CD14-positive monocyte (primary cell): ENCODE measurements at places on chromosomes 1 and 21. TPM values are rescaled to one million over a fixed set of nuclear protein-coding genes. Genes with fewer than 3 reads are reported as not detected.

The PRR9 gene
- not detected for polyA plus RNA-seq

The ATAD3C gene
- not detected for polyA plus RNA-seq

The MIXL1 gene
- polyA plus RNA-seq: not detected

The CSRP1 gene
- polyA plus RNA-seq: 111 TPM

The ABCA4 gene
- polyA plus RNA-seq: not detected

DNA sequence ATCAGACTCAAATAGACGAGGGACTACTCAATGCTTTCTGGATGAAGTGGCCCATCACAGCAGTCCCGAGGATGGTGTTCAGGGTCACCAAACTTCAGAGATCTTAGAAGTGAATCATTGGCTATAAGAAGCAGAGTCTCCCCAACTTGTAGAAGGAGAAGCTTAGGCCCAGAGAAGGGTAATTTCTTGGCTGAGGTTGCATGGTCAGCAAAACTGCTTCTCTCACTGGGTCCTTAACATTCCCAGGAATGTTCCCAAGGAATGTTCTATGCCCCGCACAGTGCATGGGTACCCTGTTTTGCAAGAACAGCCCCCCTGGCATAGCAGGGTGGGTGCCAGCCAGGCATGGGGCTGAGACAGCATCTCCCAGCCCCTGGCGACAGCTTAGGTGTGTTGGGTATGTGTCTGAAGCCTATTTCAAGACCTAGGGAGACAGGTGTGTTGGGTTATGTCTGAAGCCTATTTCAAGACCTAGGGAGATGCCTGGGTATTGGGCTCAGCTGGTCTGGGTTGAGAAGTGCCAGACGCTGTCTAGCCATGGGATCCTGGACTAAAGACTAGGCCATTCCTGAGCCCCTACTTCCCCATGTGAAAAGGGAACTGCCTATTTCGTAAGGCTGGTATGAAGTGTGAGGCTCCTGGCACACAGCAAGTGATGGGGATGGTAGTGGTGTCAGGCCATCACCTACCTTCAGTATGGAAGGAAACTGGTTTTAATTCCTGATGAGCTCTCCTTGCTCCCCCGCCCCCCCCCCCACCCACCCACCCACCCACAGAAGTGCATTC, 26.1 kb downstream of the PADI6 start:
- no peaks in the 10 kb centered on the region for H3K36me3 ChIP-seq
- H3K27me3 ChIP-seq: no peaks in the 10 kb centered on the region
- H3K27ac ChIP-seq: peak overlapping the region; percentile 62
- H3K4me1 ChIP-seq: peaks cover 44% of the 10 kb centered on the region

DNA sequence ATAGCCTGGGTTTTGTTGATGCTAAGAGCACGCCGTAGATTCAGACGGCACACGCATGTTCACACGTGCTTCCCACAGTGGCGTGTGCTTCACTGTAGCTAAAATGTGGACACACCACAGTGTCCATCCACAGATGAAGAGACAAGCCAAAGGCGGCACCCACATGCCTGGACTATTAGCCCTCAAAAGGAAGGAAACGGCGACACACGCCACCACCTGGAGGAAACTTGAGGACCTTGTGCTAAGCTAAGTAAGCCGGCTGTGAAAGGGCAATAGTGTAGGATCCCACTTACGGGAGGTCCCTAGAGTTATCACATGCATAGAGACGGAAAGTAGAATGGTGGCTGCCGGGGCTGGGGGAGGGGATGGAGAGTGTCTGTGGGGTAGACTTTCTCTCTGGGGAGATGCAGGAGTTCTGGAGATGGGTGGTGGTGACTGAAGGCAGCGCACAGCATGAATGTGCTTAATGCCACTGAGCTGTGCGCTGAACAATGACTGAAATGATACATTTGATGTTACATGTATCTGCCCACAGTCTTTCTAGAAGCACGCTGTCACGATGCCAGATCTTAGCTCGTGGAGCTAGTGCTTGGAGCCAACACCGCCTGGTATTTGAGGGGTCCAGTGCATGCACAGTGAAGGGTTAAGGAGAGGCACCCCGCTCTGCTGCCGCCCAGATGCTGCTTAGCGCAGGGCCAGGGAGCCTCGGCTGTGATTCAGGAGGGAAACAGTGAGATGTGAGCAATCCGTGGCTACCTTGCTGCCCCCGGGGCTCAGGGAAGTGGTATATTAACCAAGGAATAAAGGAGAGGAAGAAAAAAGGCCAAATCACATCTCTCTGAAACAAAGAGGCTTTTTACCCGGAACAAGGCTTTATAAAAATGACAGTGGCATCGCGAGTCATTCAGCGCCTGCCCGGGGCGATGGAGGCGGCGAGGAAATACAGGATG, 103.7 kb downstream of the PRDM16 start:
- H3K27ac ChIP-seq: no peak overlapping the region
- peaks cover 39% of the 10 kb centered on the region for H3K4me1 ChIP-seq
- H3K27me3 ChIP-seq: no peaks in the 10 kb centered on the region
- H3K36me3 ChIP-seq: no peaks in the 10 kb centered on the region
- no peak for DNase-seq

DNA sequence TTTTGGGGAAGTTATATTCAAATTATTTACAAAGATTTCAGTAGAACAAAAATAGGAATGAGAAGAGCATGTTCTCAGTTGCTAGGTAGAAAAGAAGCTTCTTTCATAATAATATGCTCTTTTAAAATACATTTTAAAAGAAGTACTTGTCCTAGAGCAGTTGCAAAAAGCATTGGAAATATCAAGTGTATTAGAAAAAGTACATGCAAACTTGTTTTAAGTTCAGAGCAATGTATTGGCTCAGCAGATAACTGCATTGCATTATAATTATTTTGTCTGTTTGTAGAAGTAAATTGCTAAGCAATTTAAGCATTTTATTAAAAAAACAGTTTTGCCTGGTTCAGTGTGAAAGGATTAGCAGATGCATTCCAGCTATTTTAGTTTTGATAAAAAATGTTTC, 806.4 kb downstream of the USP25 start:
- no peaks in the 10 kb centered on the region for H3K4me1 ChIP-seq
- H3K36me3 ChIP-seq: no peaks in the 10 kb centered on the region
- no peaks in the 10 kb centered on the region for H3K27me3 ChIP-seq

- H3K4me3 ChIP-seq: no peak overlapping the region
- H3K4me1 ChIP-seq: no peaks in the 10 kb centered on the region
- H3K27ac ChIP-seq: no peak overlapping the region
- H3K27me3 ChIP-seq: no peaks in the 10 kb centered on the region
Measured at GRCh38 chr1:71074681-71075080, 6.2 kb downstream of the ZRANB2 start.

GRCh38 chr1:113057006-113057405, 16.0 kb upstream of the LRIG2 start:
- H3K4me1 ChIP-seq: peaks cover 2% of the 10 kb centered on the region
- H3K27me3 ChIP-seq: no peaks in the 10 kb centered on the region
- no peaks in the 10 kb centered on the region for H3K36me3 ChIP-seq
- no peak overlapping the region for H3K4me3 ChIP-seq
- H3K27ac ChIP-seq: no peak overlapping the region

DNA sequence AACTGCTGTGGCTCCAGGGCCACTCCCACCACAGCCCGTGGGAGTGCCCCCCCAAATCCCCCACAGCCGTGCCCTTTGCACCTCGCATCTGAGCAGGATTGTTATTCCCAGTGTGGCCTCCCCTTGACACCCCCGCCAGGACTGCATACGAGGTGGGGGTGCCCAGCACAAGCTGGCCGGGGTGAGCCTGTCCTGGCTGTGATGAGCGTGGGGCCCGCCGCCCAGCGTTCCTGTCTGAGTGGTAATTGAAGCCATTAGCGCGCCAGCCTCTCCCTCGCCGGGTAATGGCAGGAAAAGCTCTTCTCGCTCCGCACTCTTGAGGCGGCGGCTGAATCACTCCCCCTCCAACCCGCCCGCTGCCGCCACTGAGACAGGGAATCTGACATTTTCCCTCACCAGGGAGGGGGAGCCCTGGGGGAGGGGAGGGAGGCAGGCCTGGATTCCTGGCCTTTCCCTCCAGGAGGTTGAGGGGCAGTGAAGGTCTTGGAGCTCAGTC, 27.7 kb downstream of the PTPRF start:
- H3K36me3 ChIP-seq: no peaks in the 10 kb centered on the region
- no peak overlapping the region for H3K4me3 ChIP-seq
- no peak overlapping the region for H3K27ac ChIP-seq
- H3K4me1 ChIP-seq: no peaks in the 10 kb centered on the region
- DNase-seq: no peak

- H3K36me3 ChIP-seq: no peaks in the 10 kb centered on the region
- H3K4me1 ChIP-seq: peaks cover 8% of the 10 kb centered on the region
Measured at GRCh38 chr1:214552174-214552608, 789 bp upstream of the PTPN14 start.

GRCh38 chr1:46522184-46522968, 29.1 kb downstream of the KNCN start:
- no peak for DNase-seq
- no peak overlapping the region for H3K4me3 ChIP-seq
- H3K27me3 ChIP-seq: peaks cover 25% of the 10 kb centered on the region
- H3K36me3 ChIP-seq: no peaks in the 10 kb centered on the region

- no peak for DNase-seq
- no peaks in the 10 kb centered on the region for H3K4me1 ChIP-seq
- H3K27me3 ChIP-seq: no peaks in the 10 kb centered on the region
Measured at GRCh38 chr21:37843191-37843590, 73.1 kb downstream of the KCNJ6 start.
